HAP-1 (cell line): ENCODE measurements at places on chromosomes 11 and 22.

DNA sequence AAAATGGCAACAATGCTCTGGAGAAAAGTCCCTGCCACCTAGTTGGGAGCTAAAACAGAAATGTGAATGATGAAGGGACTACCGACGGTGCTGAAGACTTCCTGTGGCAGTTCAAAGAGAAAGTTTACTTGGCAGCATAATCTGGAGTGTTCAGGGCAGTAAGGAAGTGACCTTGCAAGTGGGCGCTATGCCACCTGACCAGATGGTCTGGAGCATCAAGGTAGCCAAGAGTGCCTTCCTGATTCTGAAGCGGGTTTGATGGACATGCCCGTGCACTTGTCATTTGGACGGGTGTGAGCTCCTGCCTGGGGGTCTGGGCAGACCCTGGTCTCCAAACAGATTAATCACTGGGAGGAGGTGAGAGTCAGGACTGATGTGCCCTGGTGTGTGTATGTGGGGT lies 1.8 kb upstream of the SNX19 start:
- no peak for DNase-seq

DNA sequence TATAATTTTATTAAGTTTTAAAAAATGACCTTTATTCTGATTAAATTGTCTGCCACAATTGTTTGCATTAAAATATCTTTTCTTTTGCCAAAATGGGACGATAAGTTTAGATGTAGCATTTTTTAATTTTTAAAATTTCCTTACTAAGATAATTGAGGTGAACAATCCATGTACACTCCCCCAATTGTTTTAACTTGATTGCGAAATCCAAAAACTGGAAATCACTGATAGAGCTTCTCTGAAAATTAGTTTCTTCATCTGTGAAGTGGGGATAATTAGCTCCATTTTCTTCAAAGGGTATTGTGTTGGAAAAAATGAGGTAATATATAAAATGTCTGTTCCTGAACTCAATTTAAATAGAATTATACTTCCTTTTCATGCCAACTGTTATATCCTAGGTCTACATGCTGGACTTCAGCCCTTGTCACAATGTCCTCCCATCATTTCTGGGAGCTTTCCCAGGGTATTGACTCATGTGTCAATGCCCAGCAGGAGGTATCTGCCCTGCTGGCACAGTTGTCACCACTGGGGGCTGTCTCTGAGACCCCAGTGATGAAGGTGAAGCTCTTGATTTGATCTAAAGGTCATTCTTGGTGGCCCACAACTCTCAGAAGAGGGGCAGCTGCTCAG lies 28.7 kb upstream of the NAV2 start:
- DNase-seq = no peak

- DNase-seq = no peak
Measured at GRCh38 chr22:37032535-37033460, 13.3 kb downstream of the MPST start.

DNA sequence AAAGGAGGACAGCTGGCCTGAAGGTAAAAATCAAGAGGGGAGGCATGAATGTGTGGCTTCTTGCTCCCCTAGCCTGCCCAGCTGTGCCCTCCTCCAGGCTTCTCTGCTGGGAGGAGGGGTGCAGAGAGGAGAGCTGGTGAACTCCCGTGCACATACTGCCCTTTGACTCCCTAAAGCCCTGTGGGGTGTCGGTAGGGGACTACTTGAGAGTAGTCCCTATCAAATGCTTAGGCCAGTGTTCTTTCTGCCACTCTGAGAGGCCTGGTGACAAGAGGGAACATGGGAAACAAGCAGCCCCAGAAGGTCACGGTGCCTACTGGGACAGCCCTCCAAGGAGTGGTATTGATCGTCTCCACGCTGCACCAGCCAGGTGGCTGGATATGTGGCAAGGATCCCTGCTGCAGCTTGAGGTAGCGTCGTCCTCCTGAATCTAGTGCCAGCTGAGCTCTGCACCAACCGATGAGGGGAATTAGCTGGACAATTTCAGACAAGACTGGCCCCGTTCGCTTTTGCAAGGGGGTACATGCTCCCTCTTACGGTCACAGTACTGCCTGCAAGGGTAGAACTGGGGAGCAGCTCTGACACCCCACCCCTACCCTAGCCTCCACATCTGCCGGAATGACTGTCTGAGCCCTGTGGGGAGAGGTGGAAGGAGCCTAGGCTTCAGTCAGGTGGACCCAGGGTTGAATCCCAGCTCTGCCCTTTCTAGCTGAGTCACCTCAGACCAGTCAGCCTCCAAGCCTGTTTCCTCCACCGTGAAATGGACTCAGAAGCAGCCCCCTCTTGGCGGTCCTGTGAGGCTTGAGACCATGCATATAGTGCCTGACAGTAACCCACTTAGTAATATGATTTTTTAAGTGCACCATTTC lies 17.1 kb upstream of the C11orf96 start:
- DNase-seq = no peak

DNA sequence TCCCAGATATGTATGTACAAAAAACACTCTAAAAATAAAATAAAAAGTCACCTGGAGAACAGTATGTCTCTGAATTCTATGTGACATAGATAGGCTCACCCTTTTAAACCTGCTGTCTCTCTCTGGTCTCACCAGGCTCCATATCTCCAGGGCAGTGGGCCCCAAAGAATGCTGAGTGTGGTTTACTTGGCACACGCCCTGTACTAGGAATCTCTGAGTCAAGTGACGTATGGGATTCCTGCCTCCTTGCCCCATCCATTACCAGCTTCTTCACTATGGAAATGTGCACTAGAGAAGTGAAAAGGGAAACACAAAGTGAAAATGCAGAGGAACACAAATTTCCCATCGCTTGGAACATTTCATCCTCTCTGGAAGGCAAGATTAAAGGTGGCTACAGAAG lies 722.2 kb upstream of the TENM4 start:
- no peak for DNase-seq

DNA sequence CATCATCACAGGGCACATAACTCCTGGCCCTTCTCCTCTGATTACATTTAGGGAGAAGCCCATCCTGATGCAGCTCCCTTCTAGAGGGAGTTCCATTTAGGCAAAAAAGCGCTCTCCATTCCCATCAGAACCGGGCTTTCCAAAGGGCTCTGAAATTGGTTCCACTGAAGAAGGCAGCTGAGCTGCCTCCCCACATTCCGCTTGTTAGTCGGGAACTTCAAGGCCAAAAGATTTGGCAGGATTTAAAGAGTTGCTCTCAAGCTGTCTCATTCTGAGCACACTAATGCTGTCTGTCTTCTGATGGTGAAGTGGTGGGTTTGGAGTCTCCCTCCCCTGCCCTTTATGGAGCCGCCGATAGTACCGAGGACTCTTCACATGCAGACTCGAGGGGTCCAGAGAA lies 26.6 kb upstream of the CABP7 start:
- DNase-seq = no peak

- no peak for DNase-seq
Measured at GRCh38 chr11:2714871-2715270, 15.1 kb upstream of the KCNQ1OT1 start.

DNA sequence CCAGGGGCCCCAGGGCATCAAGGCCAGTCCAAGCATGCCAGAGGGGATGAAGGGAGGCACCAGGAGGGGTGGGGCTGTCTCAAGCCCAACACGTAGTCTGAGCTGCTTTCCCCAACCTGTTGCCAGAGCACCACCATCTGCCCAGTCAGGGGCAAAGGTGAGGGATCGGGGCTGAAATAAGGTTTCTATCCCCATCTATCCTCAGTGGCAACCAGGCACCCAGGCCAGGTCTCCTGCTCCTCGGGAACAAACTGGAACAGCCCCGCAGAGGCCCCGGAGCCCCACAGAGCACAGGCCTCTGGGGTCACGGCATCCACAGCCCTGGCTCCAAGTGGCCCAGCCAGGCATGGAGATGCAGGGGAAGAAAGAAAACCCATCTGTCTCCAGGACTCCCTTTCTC lies 19.3 kb downstream of the STARD10 start:
- DNase-seq = no peak

GRCh38 chr22:32233091-32233490 lies 22.1 kb downstream of the SLC5A4 start:
- DNase-seq = no peak

- DNase-seq = no peak
Measured at GRCh38 chr11:37503411-37504059, 905.5 kb upstream of the RAG2 start.

DNA sequence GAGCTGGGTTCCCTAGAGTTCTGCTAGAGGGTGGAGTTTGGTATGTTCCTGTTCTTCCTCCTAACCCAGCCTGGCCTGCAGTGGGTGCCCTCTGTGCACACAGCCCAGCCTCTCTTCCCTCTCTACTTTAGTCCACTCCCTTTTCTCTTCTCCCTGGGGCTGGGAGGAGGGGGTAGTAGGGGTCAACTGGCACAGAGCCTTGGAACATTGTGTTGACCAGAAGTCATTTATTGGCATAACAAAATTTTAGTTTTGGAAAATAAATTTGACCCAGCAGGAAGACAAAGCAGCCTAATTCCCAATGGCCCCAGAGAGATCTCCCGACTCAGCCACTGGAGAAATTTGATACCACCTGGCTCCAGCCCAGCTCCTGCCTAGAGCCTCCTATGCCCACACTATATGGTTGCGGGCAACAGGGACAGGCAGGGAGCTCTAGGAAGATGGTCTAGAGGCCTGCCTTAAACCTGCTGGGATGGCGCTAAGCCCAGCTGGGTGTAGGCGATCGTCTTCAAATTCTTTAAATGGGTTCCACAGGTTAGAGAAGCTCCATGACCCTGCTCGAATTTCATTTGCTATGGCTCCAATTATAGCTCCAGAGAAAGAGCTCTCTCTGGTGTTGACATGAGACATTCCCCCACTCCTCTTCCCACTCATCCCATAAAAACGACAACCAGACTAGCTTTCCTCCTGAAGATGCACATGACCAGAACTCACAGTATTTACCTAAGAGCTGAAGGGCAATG lies 9.9 kb downstream of the PCSK7 start:
- no peak for DNase-seq

DNA sequence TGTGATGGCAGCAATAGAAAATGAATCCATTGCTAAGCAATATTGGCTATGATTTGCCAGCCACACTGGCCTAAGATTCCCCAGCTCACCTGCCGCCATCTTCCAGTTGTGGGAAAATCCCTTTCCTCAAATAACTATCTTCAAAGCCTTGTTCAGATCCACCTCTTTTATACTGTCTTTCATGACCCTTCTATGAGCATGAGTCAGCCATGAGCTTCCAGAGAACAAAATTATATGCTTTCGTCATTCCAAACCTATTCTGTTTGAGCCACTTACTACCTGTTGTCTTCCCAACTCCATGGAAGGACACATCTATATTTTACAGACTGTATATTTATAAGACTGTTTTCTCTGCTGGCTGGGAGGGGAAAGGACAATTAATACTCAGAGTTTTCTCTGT lies 25.0 kb upstream of the PRSS23 start:
- DNase-seq = no peak

DNA sequence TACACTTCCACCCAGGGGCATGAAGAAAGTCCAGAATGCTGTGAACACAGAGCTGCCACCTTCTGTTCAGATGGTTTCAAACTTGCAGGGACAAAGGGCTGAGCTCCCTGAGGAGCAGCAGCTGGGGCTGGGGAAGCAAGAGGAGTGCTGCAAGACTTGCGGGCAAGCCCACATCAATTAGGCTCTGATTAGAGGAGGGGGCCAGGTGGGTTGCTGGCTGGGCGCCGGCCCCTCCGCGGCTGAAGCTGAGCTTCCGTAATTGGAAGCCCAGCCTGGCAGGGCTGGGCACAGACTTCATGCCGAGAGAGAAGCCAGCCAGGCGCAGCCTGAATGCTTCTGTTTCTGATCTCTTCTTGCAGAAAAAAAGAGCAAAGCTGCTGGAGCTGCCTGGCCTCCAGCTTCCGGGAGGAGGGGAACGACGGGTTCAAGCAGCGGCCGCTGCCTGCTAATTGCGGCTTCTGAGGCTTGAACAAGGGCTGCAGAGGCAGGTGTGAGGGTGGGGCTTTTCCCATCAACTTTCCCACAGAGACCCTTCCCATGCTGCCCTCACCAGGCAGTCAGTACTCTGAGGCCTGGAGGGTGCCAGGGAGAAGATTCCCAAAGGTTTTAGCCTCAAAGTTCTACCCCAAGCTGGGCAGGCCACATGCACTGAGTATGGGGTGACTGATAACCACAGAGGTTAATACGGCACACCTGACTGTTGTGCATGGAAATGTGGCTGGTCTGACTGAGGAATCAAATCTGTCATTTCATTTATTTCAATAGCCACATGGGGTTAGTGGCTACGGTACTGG lies 91.1 kb upstream of the LMO1 start:
- DNase-seq = no peak

GRCh38 chr11:86802146-86802545 lies 1.8 kb downstream of the PRSS23 start:
- DNase-seq = no peak

DNA sequence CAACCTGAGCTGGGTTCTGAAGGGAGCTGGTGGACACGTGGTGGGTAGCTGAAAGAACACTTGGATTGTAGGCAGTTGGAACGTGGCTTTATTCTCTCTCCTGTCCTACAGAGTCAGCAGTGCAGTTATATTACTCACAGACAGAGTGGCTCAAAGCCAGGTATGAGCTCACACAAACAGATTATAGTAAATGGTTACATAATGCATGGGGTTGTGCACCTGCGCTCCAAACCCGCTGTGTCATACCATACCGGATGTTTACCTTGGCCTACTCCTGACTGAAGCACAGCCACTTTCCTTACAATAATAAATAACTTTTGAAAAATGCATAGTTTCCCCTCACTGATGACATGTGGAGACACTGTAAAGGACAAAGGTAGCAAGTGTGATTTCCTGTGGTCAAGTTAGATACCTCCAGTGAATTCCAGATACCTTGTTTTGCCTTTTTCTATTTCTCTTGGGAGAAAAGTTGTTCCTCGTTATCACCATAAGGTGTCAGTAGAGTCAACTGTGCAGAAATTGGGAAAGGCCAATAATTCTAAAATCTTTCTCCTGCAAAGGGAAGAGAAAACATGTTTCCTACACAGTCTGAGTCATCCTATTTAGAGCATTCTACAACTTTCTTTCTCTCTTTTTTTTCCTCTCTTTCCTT lies 13.5 kb downstream of the MS4A6A start:
- DNase-seq = peak; percentile 41

- DNase-seq = peak; percentile 70
Measured at GRCh38 chr22:31148953-31149627, 8.8 kb upstream of the PLA2G3 start.

DNA sequence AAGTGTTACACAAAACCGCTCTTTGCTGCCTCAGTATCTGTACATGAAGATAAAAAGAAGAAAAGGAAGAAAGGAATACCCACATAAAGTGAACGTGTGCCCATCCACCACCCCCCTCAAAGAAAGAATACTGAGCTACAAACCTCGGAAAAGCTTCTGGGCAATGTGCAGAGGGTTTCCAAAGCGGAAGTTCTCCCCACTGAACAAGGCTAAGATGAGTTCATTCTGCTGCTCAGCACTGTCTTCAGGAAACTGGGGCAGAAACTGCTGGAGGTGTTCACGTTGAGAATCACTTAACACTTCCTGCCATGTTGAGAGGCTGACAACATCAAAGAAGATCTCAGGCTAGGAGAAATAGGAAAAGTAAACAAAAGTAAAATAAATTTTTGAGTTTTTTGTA lies 6.9 kb downstream of the NFRKB start:
- DNase-seq = no peak

DNA sequence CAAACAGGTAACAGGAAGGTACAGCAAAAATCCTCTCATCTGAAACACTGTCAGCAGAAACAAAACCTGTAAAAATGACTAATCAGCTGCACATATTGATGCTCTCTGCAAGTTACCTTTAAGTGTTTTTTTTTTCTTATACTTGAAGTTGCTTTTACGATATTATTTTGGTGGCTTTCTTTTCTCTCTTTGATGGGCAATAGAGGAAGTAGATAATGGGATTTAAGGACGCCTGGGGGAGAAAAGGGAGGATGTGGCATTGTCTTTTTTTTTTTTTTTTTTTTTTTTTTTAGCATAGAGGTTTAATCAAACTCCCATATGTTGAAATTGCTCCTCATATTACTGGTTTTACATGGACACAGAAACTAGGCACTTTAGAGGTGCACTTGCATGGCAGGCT lies 11.4 kb upstream of the ADSL start:
- no peak for DNase-seq
